ENCODE measurements at places on chromosomes 13 and 19. TPM values are rescaled to one million over a fixed set of nuclear protein-coding genes. Genes with fewer than 3 reads are reported as not detected.
A peak's percentile ranks its signal among the peaks of the same experiment; 100 is the strongest.

The GRIN2D gene
- total RNA-seq, result 6.2 TPM

The LGALS7 gene
- not detected for total RNA-seq

The TBC1D4 gene
- 5.5 TPM for total RNA-seq

The CBY2 gene
- total RNA-seq, result not detected

The GPC5 gene
- 0.26 TPM for total RNA-seq

The SCAMP4 gene
- total RNA-seq, result 98.4 TPM

DNA sequence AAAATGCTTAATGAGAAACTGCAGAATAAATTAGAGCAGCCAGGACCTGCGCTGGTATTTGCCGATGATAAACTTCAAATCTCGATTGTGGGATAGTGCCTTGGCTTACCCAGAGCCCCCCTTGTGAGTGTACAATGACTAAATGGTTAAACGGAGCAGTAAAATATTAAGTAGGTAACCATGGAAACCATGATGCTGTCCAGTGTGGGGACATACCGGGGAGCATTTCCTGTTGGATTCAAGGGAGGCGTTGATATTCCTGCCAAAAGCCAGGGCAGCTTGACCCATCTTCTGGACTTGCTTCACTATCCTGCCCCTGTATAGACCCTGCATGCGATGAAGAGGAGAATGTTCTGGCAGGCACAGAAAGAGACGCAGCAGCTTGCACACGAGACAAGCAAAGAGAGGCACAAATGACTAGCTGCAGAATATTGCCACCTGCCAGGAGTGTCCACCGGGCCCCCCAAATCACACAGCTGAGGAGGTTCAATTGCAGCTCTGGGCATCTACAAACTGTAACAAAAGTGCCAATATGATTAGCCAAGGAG lies 255.3 kb upstream of the TSHZ3 start:
- DNase-seq, result no peak
- H3K4me3 ChIP-seq, result no peak overlapping the region
- H3K27me3 ChIP-seq, result no peaks in the 10 kb centered on the region
- H3K4me1 ChIP-seq, result no peaks in the 10 kb centered on the region
- no peaks in the 10 kb centered on the region for H3K36me3 ChIP-seq

DNA sequence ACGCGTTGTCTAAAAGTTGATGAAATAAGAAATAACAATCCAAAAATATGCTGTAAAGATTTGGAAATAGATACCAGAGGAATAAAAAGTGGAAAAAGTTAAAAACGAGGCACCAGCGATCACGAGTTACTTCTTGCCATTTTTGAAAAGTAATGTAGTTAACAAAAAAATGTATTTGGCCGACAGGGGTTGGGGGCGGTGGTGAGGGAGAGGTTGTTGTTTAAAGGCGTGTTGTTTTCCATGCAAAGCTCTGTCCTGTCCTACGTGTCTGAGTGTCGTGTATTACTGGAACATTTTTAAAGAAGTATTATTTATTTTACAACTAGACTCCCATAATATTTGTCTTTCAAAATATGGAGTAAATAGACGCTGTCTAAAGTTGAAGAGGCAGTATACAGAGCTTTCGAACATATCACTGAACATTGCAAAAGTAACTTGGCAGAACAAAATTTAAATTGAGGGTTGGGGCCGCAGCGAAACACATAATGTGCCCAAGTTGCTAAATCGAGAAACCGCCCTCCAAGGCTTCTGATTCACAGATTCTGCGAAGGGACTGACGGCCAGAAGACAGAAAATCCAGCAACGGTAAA lies 823 bp downstream of the FBXO17 start:
- no peaks in the 10 kb centered on the region for H3K36me3 ChIP-seq
- DNase-seq, result no peak
- H3K27me3 ChIP-seq, result no peaks in the 10 kb centered on the region
- peak overlapping the region; percentile 50 for H3K4me3 ChIP-seq
- H3K27ac ChIP-seq, result peak overlapping the region; percentile 94

DNA sequence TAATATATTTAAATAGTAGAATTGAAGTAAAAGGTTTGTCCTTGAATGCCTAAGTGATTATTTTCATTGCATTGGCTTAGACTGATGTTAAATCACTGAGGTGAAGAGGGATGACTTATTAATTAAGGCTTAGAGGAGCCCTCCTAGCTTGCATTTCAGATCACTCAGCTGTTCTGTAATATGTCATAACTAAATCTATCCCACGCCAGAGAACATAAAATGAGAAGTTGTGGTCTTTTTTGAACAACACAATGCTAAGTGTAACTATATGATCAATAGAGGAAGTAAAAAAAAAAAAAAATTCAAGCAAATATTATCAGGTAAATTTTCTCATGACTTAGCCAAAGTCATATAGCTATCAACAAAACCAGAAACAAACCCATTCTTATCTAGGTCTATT lies 752.2 kb downstream of the GPC5 start:
- no peak for DNase-seq
- no peak overlapping the region for H3K27ac ChIP-seq
- H3K4me3 ChIP-seq, result no peak overlapping the region
- H3K27me3 ChIP-seq, result no peaks in the 10 kb centered on the region
- H3K36me3 ChIP-seq, result no peaks in the 10 kb centered on the region

DNA sequence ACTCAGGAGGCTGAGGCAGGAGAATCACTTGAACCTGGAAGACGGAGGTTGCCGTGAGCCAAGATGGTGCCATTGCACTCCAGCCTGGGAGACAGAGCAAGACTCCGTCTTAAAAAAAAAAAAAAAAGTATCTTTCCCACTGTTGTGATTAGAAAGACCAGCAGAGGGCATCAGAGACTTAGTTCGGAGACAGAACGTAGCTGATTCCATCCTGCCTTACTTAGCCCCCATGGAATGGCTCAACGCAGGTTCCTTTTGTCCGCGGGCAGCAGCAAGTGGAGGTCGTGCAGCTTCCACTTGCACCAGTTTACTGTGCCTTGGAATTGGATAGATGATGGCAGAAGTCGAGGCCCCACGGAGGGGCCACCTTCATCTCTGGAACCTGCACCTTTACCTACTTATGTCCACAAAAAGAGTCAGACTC lies 8.1 kb downstream of the TIMM29 start:
- H3K27me3 ChIP-seq, result no peaks in the 10 kb centered on the region
- no peak overlapping the region for H3K27ac ChIP-seq
